IMR-90 (cell line): ENCODE measurements at places on chromosomes 7 and 10.

DNA sequence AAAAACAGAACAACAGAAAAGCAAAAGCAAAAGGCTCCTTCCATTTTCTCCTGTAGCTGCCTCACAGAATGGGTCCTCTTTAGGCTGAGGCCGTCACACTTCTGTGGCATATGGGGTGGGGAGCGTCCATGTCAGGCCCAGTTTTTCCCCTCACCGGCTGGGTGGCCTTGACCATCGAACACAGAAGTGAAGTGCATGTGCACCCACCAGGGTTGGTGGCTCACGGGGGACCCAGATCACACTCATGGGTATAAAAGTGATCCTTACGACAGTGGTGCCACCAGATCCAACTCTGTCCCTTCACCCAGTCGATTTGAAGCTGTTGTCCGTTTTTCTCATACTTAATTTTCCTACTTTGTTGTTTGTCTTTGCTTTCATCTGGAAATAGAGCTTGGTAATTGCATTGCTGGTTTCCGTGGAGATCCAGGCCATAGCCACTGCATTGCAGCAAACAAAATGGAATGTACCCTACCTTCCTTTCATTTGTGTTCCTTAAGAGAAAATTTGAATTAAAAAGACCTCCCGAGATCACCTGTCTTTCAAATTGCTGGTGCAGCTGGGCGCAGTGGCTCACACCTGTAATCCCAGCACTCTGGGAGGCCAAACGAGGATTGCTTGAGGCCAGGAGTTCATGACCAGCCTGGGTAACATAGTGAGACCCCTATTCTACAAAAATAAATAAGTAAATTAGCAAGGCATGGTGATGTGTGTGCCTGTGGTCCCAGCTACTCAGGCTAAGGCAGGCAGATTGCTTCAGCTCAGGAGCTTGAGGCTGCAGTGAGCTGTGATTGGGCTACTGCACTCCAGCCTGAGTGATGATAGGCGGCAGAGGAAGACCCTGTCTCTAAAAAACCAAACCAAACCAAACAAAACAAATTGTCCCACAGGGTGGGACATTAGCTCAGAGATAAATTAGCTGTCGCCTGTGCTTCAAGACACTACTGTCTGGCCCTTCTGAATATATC lies 10.7 kb upstream of the GJD4 start:
- H3K27ac ChIP-seq: no peak overlapping the region
- no peaks in the 10 kb centered on the region for H3K36me3 ChIP-seq
- H3K4me1 ChIP-seq: no peaks in the 10 kb centered on the region

DNA sequence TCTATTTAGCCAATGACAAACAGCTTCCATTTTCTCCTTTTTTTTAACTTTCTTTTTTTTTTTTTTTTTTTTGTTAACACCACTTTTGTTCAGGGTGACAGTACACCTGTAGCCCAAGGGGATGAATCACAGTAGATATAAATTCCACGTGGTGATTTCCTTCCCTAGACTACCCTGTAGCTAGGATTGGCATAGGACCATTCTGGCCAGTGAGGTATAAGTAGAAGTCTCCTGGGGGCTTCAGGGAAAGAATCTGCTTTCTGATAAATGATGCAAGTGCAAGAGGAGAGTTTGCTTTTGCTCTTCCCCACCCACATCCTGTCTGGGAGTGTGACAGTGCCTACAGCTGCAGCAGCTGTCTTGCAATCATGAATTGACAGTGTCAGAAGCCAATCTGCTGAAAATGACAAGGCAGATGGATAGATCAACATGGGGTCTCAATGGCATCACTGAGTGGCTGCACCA lies 63.2 kb upstream of the TOMM7 start:
- H3K4me3 ChIP-seq: no peak overlapping the region
- peaks cover 4% of the 10 kb centered on the region for H3K4me1 ChIP-seq

GRCh38 chr10:108358912-108359311 lies 1194.4 kb upstream of the SORCS1 start:
- no peak overlapping the region for H3K4me3 ChIP-seq
- H3K27me3 ChIP-seq: no peaks in the 10 kb centered on the region
- peak; percentile 82 for DNase-seq
- no peaks in the 10 kb centered on the region for H3K4me1 ChIP-seq
- no peak overlapping the region for H3K27ac ChIP-seq
- H3K36me3 ChIP-seq: no peaks in the 10 kb centered on the region

GRCh38 chr10:104328896-104329710 lies 9.2 kb downstream of the ITPRIP start:
- peak overlapping the region; percentile 76 for H3K27ac ChIP-seq
- no peak overlapping the region for H3K4me3 ChIP-seq
- H3K4me1 ChIP-seq: peaks cover 63% of the 10 kb centered on the region
- peak; percentile 97 for DNase-seq
- H3K36me3 ChIP-seq: no peaks in the 10 kb centered on the region; the same call in 1 of the 2 replicates
- no peaks in the 10 kb centered on the region for H3K27me3 ChIP-seq

DNA sequence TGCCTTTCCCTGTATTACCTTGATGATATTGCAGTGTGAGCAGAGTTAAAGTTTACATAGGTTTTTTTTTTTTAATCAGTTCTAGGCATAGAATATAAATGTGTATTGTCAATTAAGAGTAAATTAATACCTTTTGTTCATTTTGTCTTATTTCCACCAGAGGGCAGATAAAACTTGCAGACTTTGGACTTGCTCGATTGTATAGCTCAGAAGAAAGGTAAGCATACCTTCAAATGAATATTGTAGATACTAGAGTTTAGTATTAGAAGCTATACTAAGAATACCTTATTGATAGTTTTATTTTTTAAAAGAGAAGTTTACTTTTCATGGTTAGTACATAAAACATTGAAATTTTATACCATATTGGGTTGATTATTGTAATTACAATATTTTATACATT lies 86.8 kb downstream of the MPLKIP start:
- H3K27me3 ChIP-seq: no peaks in the 10 kb centered on the region
- no peak overlapping the region for H3K27ac ChIP-seq
- no peak for DNase-seq
- no peak overlapping the region for H3K4me3 ChIP-seq
- H3K4me1 ChIP-seq: no peaks in the 10 kb centered on the region

GRCh38 chr10:79407811-79408795 lies 37.3 kb downstream of the ZCCHC24 start:
- H3K4me1 ChIP-seq: peaks cover 66% of the 10 kb centered on the region
- no peak overlapping the region for H3K4me3 ChIP-seq
- H3K27me3 ChIP-seq: no peaks in the 10 kb centered on the region
- peaks cover 49% of the 10 kb centered on the region for H3K36me3 ChIP-seq
- peak; percentile 66 for DNase-seq
